Suppressor macrophage (primary cell): ENCODE measurements at places on chromosomes 12 and 14.

- DNase-seq, result peak; percentile 93
These were observed 43.4 kb upstream of the SPTLC2 start for GRCh38 chr14:77659831-77660230.

DNA sequence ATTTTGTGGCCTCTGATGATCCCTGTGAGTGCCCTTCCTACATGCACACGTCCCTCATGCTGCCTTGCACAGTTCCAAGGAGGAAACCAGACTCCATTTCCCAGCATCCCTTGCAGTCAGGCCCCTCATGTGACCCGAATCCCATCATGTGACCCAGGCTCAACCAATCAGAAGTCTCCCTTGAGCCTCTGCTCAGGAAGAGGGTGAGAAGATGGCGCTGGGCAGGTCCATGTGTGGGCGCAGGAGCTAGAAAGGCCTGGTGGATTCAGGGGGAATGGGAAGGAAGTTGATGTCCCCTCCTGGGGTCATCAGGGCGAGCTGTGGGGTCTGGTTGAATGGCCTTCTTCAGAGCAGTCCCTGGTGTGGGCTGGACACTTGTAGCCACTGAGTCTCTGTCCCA, 240.5 kb downstream of the ADGRD1 start:
- DNase-seq, result no peak

DNA sequence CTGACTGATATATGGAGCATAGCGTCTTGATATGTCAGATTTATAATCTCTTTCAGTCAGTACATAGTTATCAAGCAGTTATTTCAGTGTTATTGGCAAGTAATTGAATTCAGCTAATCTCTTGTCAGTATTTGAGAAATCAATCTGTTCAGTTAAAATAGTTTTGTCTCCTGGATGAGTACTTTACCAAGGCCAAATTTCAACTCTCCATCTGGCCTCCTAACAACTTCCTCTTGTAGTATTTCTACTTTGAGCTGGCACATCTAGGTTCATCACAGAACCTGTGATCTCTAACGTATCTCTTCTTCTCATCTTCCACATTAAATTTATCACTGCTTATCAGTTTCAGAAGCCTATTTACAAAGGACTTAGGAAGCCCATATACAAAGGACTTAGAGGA, 690.5 kb downstream of the C12orf50 start:
- no peak for DNase-seq

DNA sequence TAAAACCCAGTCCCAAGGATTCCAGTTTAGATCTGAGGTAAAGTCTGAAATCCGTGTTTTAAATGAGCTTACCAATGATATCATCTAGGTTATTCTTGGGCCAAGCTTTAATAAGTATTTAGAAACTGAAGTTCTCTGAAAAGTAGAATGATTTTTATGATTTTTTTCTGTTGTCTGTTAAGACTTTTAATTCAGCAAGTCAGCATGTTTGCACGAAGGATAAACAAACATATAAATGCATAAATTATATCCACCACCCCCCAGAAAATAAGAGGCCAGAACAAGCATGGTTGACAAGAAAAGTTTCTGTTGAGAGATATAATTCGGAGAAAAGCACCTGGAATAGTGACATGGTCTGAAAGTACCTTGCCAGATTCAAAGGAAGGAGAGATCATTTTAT, 655.7 kb downstream of the NOVA1 start:
- no peak for DNase-seq

- DNase-seq, result no peak
These were observed 18.2 kb downstream of the FAM222A start for GRCh38 chr12:109731806-109732205.

DNA sequence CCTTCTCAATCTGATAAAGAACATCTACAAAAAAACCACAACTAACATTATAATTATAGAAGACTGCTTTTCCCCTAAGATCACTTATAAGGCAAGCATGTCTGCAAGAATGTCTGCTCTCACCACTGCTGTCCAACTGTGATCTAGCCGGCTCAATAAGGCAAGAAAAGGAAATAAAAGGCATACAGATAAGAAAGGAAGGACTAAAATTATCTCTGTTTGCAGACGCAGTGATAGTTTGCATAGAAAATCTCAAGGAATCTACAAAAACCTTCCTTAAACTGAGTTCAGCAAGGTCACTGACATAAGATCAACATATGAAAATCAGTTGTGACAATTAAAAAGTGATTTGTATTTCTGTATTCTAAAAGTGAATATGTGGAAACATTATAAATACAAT, 138.0 kb upstream of the EGLN3 start:
- no peak for DNase-seq

GRCh38 chr12:30696486-30696885, 817 bp upstream of the IPO8 start:
- no peak for DNase-seq

- no peak for DNase-seq
These were observed 368.9 kb downstream of the AACS start for GRCh38 chr12:125434131-125434530.

- DNase-seq, result no peak
These were observed 46.7 kb downstream of the PTGER2 start for GRCh38 chr14:52360831-52361230.

DNA sequence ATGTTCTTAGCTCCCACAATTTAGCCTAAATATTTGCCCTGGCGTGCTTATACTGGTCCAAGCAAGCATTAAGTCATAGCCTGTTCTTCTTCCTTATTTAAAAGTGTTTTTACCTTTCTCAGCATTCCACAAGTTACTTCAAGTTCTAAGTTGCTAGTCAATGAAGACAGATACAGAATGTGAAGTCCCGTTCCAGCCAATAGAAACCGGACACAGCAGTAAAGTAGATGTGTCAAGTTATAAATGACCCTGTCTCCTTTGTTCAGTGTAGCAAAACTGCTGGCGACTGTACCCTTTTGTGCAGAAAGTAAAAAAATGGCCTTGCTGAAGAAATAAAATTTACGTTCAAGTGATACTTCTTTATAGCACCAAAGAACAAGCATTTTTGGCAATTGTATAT, 3.9 kb downstream of the SNAPC1 start:
- DNase-seq, result no peak

- no peak for DNase-seq
These were observed 148.3 kb downstream of the KCNH5 start for GRCh38 chr14:62896932-62897456.

DNA sequence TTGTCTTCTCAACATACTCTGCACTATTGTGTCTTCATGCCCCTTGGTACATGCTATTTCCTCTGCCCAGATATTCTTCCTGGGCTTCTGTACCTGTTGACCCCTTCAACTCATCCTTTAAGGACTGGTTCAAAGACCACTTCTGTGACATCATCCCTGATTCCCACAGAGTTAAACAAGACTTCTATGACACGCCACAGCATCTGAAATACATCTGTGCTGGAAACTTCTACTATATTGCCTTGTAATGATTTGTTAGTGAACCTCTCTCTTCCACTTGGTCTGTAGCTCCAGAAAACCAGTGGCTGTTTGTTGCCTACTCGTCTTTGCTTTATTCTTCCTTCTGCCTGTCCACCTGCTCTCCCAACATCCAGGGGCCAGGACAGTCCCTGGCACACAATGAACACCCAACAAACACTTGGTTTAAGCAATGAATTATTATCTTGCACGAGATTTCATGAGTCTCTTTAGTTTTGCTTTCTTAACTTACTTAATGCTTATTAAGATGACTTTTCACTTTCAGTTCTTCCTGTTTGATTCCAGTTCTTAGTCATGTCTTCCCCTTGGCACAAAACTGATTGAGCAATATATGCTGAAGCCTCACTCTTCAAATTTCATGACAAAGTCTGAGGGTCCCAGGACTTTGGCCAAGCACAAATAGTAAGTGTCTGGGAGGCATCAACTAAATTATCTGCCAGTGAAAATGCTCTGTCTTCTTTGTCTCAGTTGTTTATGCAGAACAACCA, 485.9 kb downstream of the APAF1 start:
- DNase-seq, result peak; percentile 83

DNA sequence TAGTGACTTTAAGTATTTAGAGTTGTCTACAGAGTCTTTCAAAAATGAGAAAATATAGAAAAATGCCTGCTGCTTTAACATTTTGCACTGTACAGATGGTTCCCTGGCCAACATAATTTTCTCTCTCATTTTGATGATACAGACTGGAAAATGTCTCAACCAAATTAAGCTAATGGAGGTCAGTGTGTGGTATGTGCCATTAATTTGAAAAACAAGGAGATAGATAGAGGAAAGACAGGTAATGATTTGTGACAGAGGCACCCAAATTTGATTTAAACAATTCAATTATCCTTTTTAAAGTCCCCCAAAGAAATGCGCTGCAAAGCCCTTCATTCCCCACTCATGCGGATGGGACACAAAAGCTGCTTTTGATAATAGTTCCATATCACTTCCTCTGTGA, 140.0 kb downstream of the ASCL1 start:
- DNase-seq, result no peak

DNA sequence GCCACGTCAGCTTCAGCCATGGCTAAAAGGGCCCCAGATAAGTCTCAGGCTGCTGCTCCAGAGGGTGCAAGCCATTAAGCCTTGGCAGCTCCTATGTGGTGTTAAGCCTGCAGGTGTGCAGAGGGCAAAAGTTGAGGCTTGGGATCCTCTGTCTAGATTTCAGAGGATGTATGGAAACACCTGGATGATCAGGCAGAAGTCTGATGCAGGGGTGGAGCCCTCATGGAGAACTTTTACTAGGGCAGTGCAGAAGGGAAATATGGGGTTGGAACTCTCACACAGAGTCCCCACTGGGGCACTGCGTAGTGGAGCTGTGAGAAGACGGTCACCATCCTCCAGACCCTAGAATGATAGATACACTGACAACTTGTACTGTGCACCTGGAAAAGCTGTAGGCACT, 47.9 kb downstream of the SDR9C7 start:
- no peak for DNase-seq

GRCh38 chr12:130764073-130764472, 48.0 kb upstream of the RIMBP2 start:
- peak; percentile 27 for DNase-seq

DNA sequence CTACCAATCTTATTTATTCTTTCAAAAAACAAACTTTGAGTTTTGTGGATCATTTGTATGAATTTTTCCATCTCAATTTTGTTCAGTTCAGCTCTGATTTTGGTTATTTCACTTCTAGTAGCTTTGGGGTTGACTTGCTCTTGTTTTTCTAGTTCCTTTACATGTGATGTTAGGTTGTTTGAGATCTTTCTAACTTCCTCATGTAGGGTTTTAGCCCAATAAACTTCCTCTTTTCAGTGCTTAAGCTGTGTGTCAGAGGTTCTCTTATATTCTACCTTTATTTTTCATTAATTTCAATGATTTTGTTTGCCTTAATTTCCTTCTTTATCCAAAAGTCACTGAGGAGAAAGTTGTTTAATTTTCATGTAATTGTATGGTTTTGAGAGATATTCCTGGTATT, 860.4 kb upstream of the FBXO33 start:
- no peak for DNase-seq

- DNase-seq, result no peak
These were observed 1.7 kb downstream of the PRPF40B start for GRCh38 chr12:49624921-49625577.

GRCh38 chr12:105433804-105434203, 103.3 kb downstream of the C12orf75 start:
- DNase-seq, result no peak

- no peak for DNase-seq
These were observed 39.4 kb downstream of the RPS29 start for GRCh38 chr14:49546766-49547165.

- no peak for DNase-seq
These were observed 592.9 kb upstream of the FLRT2 start for GRCh38 chr14:84937016-84937415.

- no peak for DNase-seq
These were observed 65.0 kb downstream of the PPP1R13B start for GRCh38 chr14:103782376-103782775.

DNA sequence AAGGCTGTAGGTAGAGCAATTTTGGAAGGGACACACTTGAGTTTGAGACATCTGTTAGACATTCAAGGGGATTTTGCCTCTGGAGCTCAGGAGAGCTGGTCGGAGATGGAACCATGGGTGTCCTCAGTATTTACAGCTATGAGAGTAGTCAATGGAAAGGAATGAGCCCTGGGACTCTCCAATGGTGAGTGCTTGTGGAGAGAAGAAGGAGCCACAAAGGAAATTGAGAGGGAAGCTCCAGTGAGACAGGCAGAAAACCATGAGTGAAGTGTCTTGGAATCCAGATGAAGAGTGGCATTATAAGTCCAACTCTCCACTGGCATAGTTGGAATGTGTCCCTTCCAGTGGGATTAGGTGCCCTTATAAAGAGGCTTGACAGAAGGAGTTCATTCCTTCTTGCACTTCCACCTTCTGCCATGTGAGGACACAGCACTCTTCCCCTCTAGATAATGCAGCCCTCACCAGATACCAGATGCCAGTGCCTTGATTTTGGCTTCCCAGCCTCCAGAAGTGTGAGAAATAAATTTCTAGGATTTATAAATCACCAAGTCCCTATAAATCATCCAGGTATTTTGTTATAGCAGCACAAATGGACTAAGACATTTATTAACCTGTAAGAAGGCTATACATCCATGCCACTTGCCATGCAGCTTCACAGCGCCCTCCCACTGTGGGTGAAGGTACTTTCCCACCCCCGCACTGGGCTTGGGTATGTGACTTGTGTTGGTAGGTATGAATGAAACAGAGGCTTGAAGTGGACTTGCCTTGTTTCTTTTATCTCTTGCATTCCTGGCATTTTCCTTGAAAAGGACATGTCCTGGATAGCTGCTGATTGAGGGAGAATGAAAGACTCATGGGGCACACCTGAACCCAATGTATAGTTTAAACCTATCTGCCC, 27.3 kb downstream of the LLPH start:
- DNase-seq, result no peak

DNA sequence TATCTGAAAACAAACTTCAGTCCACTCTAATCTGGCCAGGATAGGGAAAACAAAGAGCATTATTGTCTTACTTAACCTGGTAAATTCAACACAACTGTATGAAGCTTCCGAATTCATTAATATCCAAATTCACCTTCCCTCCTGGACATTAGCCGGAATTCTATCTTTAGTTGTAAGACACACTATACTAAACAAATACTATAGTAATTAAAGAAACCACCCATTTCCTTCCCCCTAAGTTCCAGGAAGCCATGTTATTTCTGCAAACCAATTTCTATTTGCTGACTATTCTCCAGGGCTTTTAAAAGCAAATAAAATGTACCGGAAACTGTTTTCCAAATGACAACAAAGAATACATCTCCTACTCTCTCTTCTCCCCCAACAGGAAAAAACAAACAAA, 122.7 kb upstream of the MDM1 start:
- no peak for DNase-seq

GRCh38 chr12:19988948-19989347, 379.4 kb upstream of the PDE3A start:
- DNase-seq, result no peak

- no peak for DNase-seq
These were observed 180.5 kb upstream of the HMGA2 start for GRCh38 chr12:65643595-65644386.

- DNase-seq, result no peak
These were observed 80.0 kb downstream of the ST8SIA1 start for GRCh38 chr12:22254478-22254877.
